Lung microvascular endothelial cell (primary cell): ENCODE measurements at places on chromosomes 16 and 17.

DNA sequence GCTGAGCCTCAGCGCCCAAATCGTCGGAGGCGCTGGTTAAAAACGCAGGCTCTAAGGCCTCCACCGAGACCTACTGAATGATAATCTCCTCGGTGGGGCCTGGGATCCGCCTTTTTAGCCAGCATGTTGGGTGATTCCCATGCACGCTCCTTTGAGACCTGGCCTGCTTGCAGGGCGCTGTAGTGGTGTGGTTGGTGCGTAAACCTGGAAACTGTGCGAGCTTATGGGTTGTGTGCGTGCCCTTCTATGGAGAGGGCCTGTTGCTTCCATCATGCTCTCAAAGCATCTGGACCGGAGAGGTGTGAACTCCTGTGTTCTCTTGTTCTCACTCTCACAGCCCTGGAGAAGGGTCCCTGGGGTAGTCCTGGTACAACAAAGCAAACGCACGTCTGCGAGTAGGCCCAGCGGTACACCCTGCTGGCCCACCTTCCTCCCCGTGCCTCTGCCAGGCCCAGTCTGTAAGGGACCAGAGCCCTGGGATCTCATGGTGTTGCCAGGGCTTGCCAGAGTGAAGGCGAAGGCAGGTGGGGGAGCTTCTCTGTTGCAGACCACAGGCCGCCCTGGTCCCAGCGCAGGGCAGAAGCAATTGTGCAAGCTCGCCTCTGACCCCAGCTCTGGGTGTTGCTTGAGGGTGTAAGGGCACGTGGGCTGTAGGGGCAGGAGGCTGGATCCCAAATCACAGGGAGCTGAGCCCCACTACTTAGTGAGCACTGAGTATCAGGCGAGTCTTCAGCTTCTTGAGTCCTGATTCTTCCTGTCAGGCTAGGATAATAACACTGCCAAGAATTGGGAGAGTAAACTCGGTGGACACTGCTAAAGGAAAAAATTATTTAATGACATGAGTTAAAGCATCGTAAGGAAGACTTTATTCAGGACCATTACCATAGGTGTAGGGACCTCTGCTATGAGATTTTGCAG is 879 bp upstream of the LRRC75A start:
- no peak for DNase-seq

- DNase-seq = no peak
Observed at GRCh38 chr17:36066365-36066985, 2.4 kb downstream of the CCL18 start.

DNA sequence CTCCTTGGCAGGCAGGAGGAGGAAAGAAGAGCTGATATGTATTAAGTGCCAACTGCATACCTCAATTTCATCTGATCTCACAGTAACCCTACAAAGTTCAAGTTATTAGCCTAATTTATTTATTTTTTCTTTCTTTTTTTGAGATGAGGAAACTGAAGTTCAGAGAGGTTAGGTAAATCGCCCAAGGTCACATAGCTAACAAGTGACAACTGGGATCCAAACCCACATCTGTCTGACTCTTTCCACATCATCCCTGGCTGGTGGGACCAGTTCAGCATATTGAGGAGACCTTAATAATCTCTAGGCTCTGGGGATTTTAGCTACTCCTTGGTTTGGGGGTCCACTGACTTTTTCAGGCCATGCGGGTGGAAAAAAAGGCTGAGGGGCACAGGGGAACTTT is 60.9 kb downstream of the CYB5B start:
- DNase-seq = no peak

GRCh38 chr17:17944743-17945142 is 27.5 kb downstream of the TOM1L2 start:
- no peak for DNase-seq

DNA sequence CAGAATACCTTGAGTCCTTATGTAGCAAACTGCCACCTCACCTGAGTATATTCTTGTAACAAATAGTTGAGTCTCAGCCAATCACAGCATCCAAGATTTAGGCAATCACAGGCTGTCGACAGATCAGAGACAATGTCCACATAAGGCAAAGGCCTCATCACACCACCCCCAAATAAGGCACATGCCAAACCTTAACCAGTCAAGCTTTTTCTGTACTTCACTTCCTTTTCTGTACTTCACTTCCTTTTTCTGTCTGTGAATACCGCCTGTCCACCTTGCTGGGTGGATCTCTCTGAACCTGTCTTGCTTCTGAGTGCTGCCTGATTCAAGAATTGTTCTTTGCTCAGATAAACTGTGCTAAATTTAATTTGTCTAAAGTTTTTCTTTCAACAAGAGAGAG is 210.4 kb upstream of the N4BP1 start:
- DNase-seq = no peak

DNA sequence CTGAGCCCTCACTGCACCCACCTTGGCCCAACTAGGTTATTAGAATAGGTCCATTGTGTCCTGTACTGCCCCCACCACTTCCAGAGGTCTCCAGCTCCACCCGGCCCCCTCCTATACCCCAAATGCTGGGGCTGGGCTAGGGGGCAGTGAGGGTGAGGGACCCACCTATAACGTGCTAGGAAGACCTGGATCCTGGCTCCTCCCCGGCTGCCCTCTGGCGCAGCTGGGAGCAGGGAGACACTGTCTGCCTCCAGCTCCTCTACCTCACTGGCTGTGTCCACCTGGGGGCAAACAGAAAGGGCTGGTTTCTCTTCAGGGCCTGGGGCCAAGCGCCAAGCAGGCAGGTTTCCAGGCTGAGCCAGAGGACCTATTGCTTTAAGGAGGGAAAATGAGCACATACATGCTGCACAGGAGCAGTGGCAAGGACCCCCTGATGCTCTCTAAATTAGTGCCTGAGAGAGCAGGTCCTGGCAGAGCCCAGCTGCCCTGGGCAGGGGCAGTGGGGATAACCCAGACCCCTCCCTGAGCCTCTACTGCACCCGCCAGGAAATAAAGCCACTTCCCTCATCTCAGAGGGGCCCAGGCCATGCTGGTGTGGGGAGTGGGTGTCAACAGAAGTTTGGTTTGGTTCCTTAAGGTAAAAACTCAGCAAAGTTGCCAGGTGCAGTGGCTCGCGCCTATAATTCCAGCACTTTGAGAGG is 12.2 kb downstream of the TSPOAP1 start:
- no peak for DNase-seq
